Stimulated activated CD4-positive, alpha-beta T cell treated with anti-CD3 and anti-CD28 coated beads, Interleukin-2, amount 100 ng/mL, for 48 hours (primary cell): ENCODE measurements at places on chromosomes 1 and 21.

GRCh38 chr1:113947388-113948107 is 18.4 kb downstream of the HIPK1 start:
- no peak for DNase-seq

GRCh38 chr1:19980314-19980713 is 896 bp upstream of the PLA2G2A start:
- no peak for DNase-seq

- DNase-seq: no peak
These were observed 104.1 kb upstream of the TMPRSS2 start for GRCh38 chr21:41611966-41612606.

DNA sequence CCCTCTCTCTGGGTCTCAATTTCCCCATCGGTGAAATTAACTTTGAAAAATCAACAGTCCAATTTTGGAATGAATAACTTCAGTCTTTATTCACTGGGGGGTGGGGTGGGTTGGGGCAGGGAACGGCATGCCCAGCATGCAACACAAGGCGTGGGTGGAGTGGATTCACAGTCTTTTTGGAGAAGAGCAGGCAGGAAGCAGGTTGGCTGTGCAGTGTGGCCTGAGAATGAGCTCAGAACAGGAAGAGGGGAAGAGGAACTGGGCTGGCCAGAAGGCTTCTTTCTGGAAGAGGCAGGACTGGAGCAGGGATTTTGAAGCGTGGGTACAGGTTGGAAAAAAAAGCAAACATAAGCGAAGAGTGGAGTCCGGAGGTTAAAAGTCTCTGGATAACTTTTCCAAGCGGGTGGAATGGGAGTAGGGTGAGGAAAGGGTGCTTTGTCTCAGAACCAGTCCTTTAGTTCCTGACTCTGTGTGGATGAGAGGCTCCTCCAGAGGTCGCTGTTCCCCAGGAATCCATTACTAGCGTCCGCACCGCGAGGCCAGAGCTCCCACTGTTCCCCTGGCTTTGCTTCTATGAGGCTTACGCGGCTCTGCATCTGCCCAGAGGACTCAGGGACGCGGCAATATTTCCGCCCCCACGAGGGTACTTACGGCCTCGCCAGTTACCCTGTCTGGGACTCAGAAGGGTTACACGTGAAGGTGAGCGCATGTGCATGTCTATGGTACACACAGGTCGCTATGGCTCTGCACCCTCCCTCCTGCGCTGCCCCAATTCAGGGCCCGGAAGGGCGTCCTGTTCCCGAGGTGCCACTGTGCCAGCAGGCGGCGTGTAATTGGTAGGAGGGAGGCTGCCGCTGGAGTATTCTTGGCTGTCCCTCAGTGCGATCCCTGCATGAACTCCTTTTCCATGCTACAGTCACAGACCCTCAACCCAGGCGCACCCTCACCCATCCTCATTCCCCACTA is 5.5 kb upstream of the FOXD2 start:
- peak; percentile 60 for DNase-seq

GRCh38 chr21:27674041-27674615 is 707.2 kb upstream of the ADAMTS5 start:
- DNase-seq: no peak

DNA sequence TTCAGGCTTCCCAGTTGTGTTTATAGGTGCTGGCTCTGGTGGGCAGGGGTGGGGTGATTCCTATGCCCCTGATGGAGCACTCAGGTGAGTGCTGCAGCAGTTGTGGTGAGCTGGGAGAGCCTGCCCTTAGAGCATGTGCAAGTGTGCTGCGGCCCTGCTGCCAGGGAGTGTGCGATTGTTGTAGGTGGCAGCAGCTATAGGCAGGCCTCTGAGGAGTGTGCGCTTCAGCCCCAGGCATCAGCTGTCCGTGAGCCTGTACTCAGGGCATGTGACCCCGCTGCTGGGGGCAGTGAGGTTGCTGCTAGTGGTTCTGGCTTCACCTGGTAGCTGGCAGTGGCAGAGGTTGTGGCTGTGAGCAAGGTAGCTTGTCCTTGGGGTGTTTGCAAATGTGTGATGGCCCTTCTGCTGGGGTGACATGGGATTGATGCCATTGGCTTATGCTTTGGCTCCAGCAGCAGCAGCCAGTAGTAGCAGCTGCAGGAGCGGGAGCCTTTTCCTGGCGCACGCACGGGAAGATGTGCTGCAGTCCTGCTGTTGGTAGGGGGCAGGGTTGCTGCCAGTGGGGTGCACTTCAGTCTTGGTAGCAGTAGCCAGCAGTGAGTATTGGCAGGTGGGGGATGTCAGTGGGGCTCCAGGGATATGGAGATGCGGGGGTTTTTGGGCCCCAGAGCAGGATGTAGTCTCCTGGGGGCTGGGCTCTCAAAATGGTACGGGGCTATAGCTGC is 37.7 kb downstream of the SYCP1 start:
- no peak for DNase-seq

GRCh38 chr1:86768554-86768953 is 64.2 kb downstream of the SH3GLB1 start:
- no peak for DNase-seq

DNA sequence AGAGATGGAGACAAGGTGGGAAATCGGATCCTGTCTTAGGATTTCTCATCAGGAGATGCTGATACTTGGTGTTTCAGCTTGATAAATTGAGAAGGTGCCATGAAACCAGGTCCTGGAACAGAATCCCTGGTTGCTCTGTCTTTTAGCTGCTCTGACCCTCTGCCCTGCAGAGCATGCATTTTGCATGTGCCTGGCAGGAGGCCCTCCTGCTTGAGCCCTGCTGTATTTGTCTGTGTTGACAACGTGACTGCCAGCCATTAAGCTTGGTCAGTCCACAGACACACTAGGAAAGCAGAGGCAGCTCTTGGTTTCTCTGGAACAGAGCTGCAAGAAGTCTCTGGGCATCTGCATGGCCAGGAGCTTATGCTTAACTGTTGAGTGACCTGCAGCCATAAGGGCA is 2.5 kb downstream of the SLC25A44 start:
- no peak for DNase-seq

- DNase-seq: no peak
These were observed 1.1 kb downstream of the KIF21B start for GRCh38 chr1:201022493-201022819.

DNA sequence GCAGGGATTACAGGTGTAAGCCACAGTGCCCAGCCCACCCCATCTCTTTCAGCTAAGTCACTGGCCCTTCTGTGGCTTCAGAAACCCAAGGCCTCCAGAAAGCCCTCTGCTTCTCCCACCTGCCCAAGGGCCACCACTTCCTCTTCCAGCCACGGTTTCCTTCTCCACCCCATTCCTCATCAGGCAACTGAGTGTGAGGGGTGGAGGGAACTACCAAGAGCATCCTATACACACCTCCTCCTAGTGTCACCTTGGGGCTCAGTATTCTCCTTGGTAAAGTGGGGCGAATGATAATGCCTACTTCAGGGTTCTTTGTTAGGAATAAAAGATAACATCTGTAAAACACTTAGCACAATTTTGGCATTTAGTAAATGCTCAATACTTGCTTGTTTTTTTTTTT is 30.0 kb downstream of the KNCN start:
- no peak for DNase-seq
